ENCODE measurements at places on chromosomes 16 and 17. TPM values are rescaled to one million over a fixed set of nuclear protein-coding genes. Genes with fewer than 3 reads are reported as not detected.

Gene YBX2
- not detected for polyA plus RNA-seq

Gene TSNAXIP1
- polyA plus RNA-seq, result not detected

Gene CTF1
- polyA plus RNA-seq, result not detected

Gene SLC47A2
- 0.15 TPM for polyA plus RNA-seq

Gene KCNAB3
- polyA plus RNA-seq, result 0.51 TPM
